Nephron progenitor cell (in vitro differentiated cells): ENCODE measurements at places on chromosomes 2 and 18.

- DNase-seq, result no peak
These were observed 196.0 kb upstream of the HDAC4 start for GRCh38 chr2:239596792-239597191.

DNA sequence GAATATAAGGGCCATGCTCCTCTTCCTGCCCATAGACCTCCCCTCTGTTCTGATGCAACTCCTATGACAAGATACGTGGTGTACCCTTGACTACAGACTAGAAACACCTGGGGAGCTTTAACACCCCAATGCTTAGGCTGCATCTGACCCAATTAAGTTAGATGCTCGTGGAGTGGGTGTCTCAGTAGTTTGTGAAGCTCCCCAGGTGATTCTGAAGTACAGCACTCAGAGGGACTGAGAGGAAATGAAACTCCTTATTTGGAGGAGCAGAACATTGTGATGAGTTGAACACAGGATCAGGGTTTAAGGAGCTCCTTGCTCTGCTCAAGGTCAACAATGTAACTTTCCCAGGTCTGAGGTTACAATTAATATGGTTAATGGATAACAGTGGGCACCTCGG, 80.3 kb upstream of the TTC39C start:
- DNase-seq, result no peak

DNA sequence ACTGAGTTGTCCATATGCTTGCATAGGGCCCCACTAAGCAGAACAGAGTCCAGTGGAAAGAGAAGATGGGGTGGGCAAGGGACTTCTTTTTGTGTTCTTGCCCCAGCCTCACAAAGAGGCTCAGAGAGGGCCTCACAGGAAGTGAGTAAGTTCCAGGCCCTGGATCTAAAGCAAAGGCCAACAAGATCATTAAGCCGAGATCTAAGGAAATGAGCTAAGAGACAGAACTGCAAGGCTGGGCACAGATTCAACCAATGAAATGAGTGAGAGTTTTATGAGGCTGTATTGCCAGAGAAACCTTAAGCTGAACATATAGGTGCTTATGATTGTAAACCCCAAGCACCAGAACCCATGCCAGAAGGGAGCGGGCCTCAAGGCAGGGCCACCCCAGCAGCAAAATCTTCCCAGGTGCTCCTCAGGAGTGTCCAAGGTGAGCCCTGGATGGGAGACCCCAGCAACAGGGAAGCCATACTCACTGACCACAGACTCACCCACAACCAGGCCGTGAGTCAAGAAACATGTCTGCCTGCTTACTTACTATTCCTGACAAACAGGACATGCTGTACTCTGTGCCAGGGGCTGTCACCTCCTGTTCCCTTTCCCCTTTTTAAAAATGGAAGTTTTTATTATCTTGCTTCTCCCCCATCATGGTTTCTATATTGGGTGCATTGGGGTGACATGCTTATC, 40.2 kb downstream of the SLC14A1 start:
- DNase-seq, result no peak

- no peak for DNase-seq
These were observed 1337.6 kb upstream of the SLC39A10 start for GRCh38 chr2:194319222-194319992.

GRCh38 chr2:54384301-54385203, 71.6 kb upstream of the SPTBN1 start:
- no peak for DNase-seq

- DNase-seq, result peak; percentile 14
These were observed 151.6 kb upstream of the CAPN13 start for GRCh38 chr2:30958918-30959265.

DNA sequence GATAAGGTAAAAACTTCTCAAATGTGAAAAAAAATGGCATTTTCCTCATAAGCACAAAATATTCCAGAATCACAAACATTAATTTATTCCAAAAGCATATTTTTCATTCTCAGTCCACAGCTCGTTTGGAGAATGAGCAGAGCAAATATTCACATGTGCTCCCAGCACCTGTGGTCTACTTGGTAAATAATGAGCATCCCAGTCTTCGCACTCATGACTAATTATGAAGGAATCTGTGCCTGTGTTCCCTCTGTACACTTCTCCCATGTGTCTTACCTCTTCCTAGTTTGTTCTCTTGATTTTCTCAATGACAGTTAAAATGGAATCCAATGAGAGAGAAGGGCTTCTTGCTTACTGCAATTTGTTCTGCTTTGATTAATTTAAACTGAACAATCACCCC, 671.0 kb upstream of the SOX11 start:
- DNase-seq, result no peak

DNA sequence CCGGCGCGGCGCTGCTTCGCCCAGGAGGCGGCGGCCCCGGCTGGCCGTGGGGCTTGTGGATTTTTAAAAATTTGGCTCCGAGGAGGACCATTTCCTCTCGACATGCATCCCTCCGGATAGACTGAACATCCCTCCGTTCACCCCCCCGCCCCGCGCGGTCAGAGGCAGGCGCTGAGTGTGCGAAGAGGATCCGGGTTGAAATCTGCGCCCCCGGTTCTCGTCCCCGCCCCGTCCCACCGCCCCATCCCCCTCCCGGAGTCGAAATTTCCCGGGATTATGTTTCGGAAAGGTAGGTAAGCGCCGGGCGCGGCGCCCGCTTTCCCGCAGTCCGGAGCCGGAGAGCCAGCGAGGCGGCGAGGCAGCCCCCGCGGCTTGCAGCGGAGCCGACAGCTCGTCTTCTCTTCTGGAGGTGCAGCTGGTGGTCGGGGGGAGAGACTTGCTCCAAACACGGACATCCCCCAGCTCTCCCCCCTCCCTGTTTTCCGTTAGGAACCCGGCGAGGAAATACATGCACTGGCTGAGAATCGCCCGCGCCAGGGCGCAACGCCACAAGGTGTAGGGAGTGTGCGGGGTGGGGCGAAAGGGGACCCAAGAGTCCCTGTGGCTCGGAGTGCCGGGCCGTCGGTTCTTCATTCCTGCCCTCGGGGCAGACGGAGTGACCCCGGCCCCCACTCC, at the start of gene PRKCE:
Gene PRKCE (plus strand): TSS at position 261 of the 675 bp plus-strand sequence.
- no peak for DNase-seq

GRCh38 chr18:78071776-78072175, 822.1 kb downstream of the GALR1 start:
- no peak for DNase-seq

DNA sequence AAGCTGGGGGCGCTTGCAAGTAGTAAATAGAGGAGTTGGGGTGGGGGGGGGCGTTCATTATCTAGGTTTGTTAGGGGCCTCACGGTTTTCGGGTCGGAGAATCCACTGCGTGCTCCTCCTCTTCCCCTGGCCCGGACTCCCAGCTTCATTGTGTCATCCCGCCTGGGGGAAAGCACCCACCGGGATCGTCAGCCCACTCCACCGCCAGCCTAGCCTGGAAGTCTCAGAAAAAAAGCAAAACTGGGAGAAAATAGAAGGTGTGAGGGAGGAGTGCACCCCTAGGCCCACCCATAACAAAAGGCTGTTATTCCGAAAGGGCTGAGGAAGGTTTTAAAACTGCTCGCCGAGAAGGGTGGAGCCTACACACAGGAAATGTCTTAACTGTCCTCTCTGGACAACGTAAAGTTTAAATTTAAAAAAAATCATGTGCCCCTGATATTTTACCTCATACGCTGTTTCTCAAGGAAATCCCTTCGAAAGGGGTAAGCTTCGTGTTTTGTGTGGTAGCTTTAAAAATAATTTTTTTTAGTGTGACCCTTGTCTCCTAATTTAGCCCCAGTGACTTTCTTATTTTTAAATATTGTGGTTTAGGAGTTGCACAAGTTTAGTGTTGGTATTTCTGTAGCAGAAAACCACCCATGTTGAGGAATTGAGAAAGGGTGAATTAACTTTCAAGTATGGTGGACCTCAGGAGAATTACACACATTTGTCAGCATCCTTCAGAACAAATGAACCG, 104.2 kb downstream of the SPTBN1 start:
- DNase-seq, result peak; percentile 25

DNA sequence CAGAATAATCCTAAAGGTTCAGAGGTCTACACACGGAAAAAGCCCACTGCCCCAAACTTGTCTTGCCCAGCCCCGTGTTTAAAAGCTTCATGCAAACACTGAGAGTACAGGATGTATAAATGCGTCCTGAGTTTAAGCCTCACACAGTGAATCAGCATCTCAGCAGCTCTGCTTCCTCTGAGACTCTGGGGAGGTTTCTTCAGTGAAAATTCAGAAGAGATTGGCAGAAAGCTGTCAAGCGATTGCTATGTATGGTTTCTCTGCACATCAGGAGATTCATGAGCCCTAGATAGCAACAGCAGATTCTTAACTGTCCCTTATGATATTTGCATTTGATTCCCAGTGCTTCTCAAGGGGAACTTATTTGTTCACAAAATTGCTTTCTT, 27.1 kb downstream of the CRACDL start:
- no peak for DNase-seq
